NCI-H446 (cell line): ENCODE measurements at places on chromosomes 6 and 20.

- DNase-seq: no peak
Measured at GRCh38 chr6:10449751-10450150, 34.9 kb upstream of the TFAP2A start.

DNA sequence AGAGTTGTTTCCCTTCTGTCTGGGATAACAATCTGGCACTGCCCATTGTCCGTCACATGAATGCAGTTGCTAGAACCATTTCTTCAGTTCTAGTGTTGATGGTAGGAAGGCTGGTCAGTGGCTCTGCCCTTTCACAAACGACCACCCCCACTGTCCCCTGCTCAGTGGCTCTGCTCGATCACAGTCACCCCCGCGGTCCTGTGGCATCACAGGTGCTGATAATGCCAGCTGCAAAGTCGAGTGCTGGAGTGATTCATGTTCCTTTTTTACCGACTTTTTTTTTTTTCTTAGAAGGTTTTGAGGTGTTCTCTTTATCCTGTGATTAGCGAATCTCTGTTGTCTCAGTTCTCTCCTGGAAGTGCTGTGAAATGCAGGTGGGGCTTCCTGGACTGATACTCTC is 22.8 kb downstream of the FAM120B start:
- no peak for DNase-seq

GRCh38 chr6:95084867-95085266 is 492.5 kb upstream of the MANEA start:
- no peak for DNase-seq

DNA sequence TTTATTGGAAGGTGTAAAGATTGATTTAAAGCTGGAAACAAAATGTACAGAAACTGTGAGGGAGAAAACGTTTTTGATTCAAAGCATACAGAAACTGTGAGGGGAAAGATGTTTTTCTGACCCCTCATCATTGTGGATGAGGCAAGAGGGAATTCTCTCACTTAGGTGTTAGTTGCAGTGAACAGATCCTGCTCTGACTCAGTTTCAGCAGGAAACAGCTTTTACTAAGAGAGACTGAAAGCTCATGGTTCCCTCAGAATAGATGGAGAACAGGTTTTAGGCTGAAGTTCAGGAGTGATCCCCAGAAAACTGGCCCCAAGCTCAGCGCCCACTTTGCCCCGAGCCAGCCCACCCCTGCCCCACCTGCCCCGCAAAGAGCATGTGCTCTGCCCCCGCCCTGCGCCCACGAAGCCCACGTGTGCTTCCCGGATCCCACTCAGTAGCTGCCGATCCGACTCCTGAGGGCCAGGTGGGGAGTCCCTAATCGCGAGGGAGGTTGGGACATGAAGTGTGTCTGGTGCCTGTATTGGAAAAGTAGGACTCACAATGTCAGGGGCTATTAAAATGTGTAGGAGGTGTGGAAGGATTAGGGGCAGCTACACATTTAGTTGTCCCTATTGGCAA is 41.2 kb downstream of the DUSP22 start:
- no peak for DNase-seq

GRCh38 chr6:26420688-26421171 is 18.7 kb downstream of the BTN3A1 start:
- DNase-seq: no peak

GRCh38 chr20:56766528-56766927 is 137.4 kb downstream of the TFAP2C start:
- no peak for DNase-seq

DNA sequence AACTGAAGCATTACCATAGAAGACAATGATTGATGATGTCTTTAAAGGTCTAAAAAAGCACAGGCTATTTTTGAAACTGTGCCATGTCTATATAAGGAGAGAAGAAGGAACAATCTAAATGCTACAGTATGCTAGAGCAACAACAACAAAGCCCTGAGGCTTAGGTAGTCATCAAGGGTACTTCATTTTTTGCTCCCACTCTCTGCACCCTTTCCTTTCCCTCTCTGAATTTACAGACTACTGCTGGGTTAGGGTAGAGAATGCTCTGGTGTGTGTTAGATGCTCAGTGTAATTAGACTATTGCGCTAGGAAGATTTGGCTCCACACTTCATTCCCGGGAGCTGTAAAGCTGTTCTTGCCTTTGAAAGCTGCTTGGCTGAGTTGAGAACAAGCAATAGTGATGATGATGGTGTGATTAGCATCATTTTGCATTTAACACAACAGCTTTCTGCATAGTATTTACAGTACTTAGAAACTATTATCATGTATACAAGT is 1262.5 kb upstream of the CITED2 start:
- no peak for DNase-seq
